Activated CD4-positive, alpha-beta T cell treated with anti-CD3 and anti-CD28 coated beads, Interleukin-2, amount 10 ng/mL, durations not matched to agents 7 days and 5 days (primary cell): ENCODE measurements at places on chromosomes 11 and 22. TPM values are rescaled to one million over a fixed set of nuclear protein-coding genes. Genes with fewer than 3 reads are reported as not detected.

- DNase-seq, result no peak
These were observed 94.9 kb downstream of the ETS1 start for GRCh38 chr11:128492461-128492860.

DNA sequence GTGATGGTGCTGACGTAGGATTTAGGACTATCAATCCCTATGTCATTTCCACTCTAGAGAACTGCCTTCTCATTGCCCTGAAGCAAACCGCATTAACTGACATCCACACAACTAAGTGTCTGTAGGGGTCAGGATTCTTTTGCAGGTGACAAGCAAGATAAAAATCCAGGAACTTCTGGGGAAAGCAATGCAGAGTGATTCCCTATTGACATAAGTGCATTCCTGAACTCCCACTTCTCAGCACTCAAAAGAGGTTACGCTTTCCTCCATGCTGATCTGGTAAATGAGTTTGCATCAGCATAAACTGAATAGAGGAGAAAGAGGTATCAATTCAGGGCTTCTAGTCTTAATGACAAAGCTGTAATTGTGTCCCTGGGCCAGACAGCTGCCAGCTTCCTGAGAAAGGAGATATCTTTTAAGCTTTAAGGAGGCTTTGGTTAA lies 224.6 kb upstream of the ISX start:
- no peak for DNase-seq

GRCh38 chr11:103699656-103700055 lies 336.8 kb upstream of the DDI1 start:
- no peak for DNase-seq

DNA sequence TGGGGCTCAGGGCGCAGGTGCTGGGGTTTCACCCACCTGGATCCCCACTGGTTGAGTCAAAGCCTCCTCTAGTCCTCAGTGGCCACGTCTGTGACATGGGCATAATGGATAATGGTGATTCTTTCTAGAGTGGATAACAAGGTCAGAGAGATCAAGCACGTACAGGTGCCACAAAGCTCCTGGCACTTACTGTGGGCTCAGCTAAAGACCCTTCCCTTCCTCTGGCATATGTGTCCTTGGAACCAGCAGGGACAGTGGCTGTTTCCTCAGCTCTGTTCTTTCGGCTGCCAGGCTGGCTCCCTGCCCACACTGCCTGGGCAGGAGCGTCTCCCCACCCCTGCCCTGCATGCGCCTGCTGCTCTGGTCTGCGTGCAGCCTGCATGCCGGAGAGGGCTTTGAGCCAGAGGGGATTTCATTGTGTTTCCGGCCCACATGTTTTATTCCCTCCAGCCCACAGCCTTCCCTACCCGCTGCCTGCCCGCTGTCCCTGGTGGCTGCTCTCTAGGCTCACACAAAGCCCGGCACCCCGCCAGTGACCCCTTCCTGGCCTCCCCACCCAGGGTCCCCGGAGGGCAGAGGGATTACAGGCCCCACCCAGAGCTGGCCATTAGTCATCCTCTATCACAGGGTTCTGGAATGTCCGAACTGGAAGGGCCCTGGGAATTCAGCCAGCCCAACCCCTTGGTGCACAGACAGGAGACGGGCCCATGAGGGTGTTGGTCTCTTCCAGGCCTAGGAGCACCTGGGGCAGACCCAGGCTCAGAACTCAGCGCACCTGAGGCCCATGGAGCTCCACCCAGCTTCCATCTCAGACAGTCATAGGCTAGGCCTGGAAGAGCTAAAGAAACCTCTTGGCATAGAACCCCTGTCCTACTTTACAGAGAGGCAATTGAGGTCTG lies 55.3 kb upstream of the GCAT start:
- no peak for DNase-seq

DNA sequence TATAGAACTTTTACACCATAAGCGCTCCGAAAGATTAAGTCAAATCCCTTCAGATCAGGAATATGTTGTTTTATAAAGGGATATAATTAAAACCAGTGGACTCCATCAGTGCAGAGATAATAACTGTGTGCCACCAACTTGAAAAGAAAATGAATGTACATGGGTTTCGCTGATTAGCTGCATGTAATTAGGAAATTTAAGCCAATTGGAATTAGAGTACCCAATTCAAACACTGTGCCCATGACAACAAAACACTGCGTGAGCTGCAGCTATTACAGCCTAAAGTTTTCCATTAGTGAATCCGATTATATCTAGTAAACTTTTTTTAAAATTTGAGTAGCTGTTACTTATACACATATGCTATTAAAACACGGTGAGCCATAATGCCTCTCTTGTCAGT lies 392.3 kb upstream of the ARHGAP42 start:
- DNase-seq, result no peak

- no peak for DNase-seq
These were observed 35.9 kb downstream of the EFCAB6 start for GRCh38 chr22:43776081-43776670.

GRCh38 chr22:21605887-21606564 lies 23.8 kb downstream of the YDJC start:
- no peak for DNase-seq

DNA sequence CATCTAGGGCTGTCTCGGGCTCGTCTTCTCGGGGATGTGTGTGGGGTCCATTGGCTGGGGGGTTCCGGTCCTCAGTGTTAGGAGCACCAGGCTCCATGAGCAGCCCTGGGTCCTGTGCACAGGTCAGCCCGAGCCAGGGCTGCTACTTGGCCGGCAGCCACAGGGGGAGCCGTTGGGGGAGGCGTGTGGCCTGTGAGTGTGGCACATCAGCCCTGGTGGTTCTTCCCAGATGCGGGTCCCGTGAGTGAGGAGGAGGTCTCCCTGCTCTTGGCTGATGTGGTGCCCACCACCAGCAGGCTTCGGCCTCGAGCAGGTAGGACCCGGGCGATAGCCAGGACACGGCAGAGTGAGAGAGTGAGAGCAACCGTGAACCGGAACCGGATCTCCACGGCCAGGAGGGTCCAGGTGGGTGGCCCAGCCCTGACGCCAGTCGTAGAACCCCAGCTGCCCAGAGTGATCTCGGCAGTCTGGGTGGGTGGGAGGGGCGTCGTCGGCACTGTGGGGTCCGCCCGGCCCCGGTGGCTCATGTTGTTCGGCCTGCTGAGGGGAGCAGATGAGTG lies 18.5 kb downstream of the IRF7 start:
- no peak for DNase-seq

- no peak for DNase-seq
These were observed 74.9 kb downstream of the MORC2 start for GRCh38 chr22:30893434-30894370.

DNA sequence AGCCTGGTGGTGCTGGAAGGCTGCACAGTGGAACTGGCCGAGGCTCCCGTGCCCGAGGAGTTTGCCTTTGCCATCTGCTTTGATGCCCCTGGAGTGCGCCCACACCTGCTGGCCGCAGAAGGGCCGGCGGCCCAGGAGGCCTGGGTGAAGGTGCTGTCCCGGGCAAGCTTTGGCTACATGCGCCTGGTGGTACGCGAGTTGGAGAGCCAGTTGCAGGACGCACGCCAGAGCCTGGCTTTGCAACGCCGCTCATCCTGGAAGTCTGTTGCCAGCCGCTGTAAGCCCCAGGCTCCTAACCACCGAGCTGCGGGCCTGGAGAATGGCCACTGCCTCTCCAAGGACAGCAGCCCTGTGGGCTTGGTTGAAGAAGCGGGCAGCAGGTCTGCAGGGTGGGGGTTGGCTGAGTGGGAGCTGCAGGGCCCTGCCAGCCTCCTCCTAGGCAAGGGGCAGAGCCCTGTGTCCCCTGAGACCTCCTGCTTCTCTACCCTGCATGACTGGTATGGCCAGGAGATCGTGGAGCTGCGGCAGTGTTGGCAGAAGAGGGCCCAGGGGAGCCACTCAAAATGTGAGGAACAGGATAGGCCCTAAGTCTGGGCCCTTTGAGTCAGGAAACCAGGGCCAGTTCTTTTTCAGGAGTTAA lies 1.9 kb upstream of the SMDT1 start:
- DNase-seq, result no peak

DNA sequence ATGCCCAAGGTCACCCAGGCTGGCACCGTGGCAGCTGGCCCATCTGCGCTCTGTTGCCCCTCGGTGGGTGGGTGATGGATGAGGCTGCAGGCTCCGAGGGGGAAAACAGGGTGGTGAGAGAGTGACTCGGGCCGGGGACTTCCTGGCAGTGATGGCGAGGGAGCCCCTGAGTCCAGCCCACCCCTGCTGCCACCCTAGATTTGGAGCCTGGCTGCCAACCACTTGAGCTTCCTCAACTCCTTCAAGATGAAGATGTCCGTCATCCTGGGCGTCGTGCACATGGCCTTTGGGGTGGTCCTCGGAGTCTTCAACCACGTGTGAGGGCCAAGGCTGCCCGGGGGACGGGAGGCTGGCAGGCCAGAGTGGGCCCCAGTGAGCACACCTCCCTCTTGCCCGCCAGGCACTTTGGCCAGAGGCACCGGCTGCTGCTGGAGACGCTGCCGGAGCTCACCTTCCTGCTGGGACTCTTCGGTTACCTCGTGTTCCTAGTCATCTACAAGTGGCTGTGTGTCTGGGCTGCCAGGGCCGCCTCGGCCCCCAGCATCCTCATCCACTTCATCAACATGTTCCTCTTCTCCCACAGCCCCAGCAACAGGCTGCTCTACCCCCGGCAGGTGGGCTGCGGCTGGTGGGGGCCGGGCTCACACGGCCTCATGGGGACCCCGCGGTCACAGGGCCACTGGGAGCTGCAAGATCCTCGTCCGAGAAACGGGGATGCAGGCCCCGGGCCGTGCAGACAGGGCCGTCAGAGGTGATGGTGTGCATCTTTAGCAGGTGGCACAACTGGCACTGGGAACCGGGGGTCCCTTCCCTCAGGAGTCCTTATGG lies 10.1 kb downstream of the TCIRG1 start:
- DNase-seq, result no peak

DNA sequence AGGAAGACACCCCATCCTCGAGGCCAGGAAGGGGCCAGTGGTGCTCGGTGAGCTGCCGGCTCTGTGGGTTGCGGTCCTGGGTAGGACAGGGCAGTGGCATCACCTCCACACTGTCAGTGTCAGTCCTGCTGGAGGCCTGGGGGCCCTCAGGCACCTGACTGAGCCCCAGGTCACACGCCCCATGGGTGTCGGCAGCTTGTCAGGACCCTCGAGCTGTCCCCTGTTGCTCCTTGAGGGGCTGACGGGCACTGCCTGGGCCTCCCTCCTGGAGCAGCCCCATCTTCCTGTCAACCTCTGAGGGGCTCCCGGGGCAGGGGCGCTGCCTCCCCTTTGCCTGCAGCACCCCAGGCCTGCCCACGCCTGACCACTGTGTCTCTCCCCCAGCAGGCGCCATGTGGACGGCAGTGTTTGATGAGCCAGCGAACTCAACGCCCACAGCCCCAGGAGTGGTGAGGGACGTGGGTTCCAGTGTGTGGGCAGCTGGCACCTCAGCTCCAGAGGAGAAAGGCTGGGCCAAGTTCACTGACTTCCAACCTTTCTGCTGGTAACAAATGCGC lies 35.4 kb downstream of the SBF1 start:
- DNase-seq, result no peak

DNA sequence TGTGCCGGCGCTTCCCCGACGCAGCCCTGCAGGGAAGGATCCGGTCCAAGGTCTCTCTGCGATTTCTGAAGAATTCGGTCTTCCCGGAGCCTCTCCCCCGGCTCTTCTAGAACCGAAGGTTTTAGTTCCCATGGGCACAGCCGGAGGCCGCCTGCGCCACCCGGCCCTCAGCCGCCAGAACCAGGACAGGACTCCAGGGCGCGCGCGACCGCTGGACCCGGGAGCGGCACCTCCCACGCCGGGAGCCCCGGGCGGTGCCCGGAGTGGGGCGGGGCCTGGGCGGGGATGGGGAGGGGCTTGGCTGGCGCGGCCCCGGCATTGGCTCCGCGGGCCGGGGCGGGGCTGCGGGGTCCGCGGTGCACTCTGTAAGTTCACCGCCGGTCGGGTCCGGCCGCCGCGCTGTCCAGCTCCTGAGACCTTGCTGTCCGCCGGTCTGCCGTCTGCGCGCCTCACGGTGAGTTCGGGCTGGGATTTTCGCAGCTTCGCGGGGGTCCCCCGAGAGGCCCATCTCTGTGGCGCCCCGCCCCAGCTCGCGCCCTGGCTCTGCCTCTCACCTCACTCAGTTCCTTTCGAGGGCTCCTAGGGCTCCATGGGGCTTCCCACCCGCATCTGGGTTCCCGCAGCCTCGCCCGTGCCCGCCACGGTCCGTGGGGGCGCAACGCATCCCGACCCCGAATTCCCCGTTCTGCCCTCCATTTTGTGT lies at the start of gene CDC42EP2:
CDC42EP2 (plus strand) TSS at position 366 of the 703 bp plus-strand sequence. CDS start 6,033 bp downstream, outside the sequence.
- DNase-seq, result peak; percentile 73

DNA sequence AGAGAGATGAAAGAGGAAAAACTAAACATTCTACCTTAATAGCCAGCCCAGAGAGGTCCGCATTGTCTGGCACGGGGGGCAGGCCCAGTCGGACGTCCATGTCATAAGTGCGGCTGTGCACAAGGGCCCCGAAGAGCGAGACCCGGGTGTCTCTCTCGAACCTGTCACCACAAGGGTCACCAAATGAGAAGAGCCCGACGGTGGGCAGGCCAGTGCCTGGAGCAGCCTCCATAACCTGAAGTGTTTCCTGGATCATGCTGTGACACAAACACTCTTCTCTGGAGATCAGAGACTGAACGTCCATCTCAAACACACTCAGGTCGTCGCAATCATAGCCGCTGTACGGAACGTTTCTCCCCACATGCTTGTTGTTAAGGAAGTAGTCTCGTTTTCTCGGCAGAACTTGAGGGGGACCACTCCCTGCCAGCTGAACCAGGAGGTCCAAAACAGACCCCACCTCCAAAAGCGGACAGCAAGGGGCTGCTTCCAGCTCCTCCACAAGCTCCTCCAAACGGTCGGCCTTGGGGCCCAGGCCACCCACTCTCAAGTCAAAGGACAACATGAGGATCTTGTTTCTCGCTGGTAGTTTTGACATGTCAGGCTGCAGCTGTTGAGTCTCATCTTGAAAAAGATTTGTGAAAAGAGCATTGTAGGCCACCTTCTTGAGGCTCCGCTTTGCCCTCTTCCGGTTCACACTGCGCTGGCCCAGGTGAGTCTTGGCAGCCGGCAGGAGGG lies 971 bp downstream of the TUBGCP6 start:
- peak; percentile 29 for DNase-seq

- DNase-seq, result no peak
These were observed 18.9 kb downstream of the SNAP29 start for GRCh38 chr22:20877715-20878114.

- no peak for DNase-seq
These were observed 67.3 kb downstream of the TRPC6 start for GRCh38 chr11:101516546-101516945.

Gene GGTLC3
- total RNA-seq, result not detected

Gene PHOX2A
- not detected for total RNA-seq

Gene TRPM5
- total RNA-seq, result not detected

Gene MN1
- total RNA-seq, result 0.12 TPM

Gene MMP10
- total RNA-seq, result not detected

Gene APOL1
- 60.0 TPM for total RNA-seq

Gene SSTR3
- 10.1 TPM for total RNA-seq

Gene GSTT2
- total RNA-seq, result not detected

Gene CHADL
- total RNA-seq, result 0.35 TPM

Gene OR10D3
- total RNA-seq, result not detected

Gene TBX10
- not detected for total RNA-seq

Gene SPI1
- total RNA-seq, result not detected

Gene CNTF
- 3.7 TPM for total RNA-seq

Gene ZBTB16
- 7.4 TPM for total RNA-seq

Gene PHF21B
- not detected for total RNA-seq

Gene CD3E
- 841 TPM for total RNA-seq

Gene ZNF70
- 1.9 TPM for total RNA-seq

Gene KLHL35
- 1.3 TPM for total RNA-seq

Gene APIP
- total RNA-seq, result 36.4 TPM
